ENCODE measurements at places on chromosomes 7 and 10. TPM values are rescaled to one million over a fixed set of nuclear protein-coding genes. Genes with fewer than 3 reads are reported as not detected.

DNA sequence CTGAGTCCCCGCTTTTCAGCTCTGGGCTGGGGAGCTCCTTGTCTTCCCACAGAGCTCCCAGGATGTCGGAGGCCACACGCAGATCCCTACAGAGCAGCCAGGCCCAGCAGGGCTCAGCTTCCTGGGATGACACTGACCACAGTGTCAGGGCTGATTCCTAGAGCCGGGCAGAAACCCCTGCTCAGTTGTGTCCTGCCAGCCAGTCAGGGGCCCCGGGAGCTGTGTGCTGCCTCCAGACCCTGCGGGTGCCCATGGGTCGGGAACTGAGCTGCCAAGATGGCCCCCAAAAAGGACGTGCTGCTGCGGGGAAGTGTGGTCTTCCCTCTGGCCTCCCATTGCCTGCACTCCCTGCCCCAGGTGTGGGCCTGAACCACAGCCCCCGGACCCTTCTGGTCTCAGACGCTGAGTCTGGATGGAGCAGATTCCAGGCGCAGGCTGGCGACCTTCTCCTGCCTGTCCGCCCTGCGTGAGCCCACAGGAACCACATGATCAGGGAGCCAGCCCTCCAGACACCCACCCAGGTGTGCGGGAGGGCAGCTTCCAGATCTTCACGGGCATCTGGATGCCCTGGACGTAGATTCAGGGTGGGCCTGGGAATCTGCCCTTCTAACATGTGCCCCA is 217.4 kb downstream of the MAD1L1 start:
- no peak for DNase-seq

DNA sequence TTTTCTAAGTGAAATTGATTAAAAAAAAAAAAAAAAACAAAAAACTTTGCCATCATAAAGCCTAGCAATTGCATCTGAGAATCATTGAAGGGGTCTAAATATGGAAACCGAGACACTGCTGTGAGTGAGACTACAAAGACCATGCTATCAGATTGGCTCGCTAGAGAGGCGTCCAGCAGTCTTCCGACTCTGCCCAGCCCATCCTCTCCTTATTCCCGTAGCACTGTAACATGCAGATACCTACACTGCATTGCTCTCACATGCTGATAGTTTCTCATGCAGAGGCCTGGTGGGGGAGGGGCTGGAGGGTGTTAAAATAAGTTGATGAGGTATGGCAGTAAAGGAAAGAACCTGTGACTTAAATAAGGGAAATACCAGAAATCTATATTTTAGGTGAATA is 130.7 kb downstream of the NRF1 start:
- DNase-seq = no peak

- no peak for DNase-seq
Measured at GRCh38 chr7:134587750-134588149, 38.8 kb downstream of the AKR1B15 start.

GRCh38 chr10:112767156-112767555 is 182.9 kb upstream of the TCF7L2 start:
- no peak for DNase-seq

DNA sequence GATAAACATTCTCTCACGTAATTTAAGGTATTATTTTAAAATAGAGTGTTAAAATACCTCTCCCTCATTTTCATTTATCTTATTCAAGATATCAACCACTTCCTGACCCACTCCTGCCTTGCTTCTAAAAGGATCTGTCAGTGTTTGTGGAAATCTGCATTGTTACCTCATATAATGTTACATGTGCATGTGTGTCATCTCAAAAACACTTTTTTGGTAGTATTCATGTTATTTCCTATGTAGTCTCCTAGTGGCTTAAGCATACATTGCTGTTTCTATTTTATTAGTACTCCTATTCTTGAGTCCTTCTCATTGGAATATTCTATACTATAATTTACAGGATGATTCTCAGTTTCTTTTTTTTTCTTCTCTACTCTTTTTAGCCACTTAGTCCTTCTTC is 1360.7 kb upstream of the CELF2 start:
- DNase-seq = no peak

DNA sequence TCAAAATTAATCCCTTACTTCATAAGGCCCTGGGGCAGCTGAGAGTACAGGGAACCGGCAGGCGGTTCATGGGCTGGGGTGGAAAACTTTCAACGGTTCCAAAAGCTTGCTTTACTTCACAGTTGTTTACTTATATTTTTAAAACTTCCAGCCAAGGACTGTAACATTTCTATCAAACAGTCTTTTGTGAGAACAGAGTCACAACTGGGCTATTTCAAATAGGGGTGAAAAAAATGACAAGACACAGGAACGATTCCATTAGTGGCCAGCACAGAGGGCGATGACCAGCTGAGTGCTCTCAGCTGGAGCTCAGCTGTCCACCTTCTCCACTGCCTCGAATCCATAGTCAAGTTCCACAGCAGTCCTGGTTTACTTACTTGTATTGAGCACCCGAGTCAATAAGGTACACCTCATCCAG is 48.2 kb downstream of the XPNPEP1 start:
- DNase-seq = no peak

GRCh38 chr7:77903597-77903996 is 105.0 kb downstream of the PHTF2 start:
- DNase-seq = no peak

- no peak for DNase-seq
Measured at GRCh38 chr7:139829025-139829774, at the start of gene TBXAS1. Gene TBXAS1 (plus strand): TSS chr7:139829264. CDS start chr7:139829391, 127 bp downstream.

DNA sequence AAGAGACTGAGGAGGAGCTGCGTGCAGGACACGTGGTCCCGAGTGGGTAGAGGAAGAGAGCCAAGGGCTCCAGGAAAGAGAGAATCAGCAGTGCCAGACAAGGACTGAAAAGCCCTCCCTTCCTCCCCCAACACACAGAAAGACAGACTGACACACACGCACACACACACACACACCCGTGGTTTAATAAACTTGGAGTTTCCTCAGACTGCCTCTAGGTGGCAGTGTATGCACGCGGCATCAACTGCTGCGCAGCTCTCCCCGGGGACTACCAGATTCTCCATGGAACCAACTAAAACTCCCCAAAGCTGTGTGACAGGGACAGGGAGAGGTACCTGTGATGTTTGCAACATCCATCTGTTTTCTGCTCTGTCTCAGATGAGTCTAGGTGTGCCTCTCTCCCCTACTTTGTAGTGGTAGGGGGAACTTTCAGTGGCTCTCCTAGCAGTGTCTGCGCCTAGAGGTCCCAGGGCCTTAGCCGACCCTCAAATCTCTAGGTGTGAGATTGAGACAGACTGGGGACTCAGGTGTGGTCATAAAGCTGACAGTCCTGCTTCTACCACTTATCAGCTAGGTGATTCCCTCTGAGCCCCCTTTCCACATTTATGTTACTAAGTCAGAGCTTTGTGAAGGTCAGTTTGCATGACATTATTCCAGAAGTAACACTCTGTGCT is 9.3 kb upstream of the TSPAN14 start:
- peak; percentile 75 for DNase-seq

DNA sequence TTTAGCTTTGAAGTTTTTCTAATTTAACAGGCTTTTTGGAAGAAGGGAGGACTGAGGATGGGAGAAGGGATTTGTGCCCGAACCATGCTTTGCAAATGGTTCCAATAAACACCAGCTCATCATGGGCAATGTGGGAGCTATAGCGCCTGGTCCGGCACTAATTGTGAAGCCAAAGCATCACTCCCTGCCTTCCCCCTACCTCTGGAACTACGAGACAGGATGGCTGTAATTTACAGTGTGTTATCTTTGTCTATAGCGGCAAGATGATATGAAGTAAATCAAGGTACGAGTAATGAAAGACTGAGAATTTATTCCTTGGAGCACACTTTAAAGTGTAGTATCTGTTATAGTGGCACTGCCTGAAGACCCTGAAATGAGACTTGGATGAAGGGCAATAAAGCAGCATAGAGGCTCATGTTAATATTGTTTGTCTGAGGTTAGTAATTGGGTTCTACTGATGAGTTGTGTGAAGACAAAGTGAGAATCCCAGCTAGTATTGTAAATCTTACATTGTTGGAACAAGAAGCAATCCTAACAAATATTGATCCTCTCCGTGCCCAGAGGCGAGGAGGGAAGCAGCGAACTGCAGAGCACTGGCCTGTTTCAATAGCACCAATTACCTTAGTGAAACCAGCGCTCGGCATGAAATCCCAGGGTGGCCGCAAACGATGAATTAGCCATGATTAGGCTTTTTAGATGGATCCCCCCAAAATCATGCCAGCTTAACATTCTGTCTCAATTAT is 507.1 kb downstream of the LRMDA start:
- no peak for DNase-seq

GRCh38 chr10:50627896-50628295 is 4.1 kb upstream of the SGMS1 start:
- DNase-seq = no peak

- DNase-seq = no peak
Measured at GRCh38 chr10:89428877-89429276, 14.5 kb downstream of the IFIT5 start.

DNA sequence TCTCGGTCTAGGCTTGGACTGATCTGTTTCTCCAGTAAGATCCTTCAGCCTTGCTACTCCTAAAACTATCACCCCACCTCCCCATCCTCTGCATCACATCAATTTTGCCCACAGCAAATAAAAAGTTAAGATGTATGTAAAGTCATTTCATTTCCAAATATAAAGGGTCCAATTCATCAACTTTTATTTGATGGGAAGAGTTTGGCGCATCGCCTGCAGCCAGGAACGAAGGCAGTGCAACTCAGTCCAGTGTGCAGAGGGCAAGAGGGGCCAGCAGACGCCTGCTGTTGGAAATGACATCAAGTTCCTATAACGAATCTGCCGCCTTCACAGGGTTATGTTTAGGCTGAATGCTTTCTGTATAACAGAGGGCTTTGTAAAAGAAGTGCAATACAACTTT is 97.0 kb downstream of the SVIL start:
- no peak for DNase-seq

DNA sequence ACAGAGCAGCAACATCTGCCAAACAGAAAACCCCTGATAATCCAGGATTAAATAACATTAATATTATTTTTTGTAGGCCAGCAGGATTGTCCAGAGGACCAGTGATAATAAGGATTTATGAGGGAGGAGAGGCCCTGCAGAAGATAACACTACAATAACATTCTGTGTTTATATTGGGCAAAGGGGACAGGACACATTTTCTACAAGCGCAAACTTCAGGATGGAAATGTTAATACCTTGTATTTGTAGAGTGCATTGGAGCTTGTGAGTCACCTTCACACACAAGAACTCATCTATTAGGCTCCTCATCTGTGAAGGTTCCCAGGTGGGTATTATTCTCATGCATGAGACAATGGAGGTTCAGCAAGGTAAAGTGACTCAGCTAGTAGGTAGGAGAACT is 51.0 kb downstream of the BAMBI start:
- DNase-seq = no peak

GRCh38 chr10:108039821-108040584 is 875.5 kb upstream of the SORCS1 start:
- no peak for DNase-seq

GRCh38 chr7:130334274-130334673 is 10.3 kb upstream of the CPA5 start:
- no peak for DNase-seq

DNA sequence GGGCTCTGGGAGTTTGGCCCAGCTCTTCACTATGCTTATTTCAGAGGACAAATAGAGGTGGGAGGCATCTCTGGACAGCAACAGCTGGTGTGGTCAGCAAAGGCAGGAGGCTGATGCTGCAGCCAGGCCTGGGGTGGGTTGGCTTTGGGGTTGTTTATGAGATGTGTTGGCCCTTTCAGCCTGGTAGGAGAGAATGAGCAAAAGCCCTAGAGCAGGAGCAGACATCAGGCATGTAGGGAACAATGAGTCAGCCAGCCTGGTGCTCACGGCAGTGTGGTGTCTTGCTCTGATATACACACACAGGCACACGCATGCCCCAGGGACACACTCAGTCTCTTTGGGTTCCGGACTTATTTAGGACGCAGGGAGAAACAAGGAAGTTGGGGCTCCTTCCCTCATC is 157.1 kb downstream of the PRKCQ start:
- no peak for DNase-seq

- DNase-seq = no peak
Measured at GRCh38 chr10:117796130-117796745, 250.5 kb downstream of the RAB11FIP2 start.

DNA sequence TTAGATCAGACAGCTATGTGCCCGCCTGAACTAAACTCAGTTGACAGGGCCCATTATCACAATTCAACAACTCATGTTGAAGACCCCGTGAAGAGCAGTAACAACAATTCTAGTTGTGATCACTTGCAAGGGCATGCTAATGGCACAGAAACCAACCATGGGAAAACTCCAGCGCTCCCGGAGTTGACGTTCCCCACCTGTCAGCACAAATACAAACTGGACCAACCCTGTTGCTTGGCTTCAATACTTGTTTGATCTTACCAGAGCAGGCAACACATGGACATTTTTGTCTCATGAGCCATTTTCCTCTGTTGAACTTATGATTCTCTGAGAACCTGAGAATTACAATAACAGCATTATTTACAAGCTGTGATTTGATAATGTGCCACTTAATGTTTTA is 119.0 kb upstream of the LANCL2 start:
- no peak for DNase-seq

GRCh38 chr7:89988074-89988473 is 166.2 kb upstream of the STEAP1 start:
- no peak for DNase-seq

GRCh38 chr10:24318517-24318916 is 109.6 kb downstream of the KIAA1217 start:
- DNase-seq = no peak

GRCh38 chr10:35271086-35271858 is 65.0 kb upstream of the CCNY start:
- DNase-seq = peak; percentile 29

DNA sequence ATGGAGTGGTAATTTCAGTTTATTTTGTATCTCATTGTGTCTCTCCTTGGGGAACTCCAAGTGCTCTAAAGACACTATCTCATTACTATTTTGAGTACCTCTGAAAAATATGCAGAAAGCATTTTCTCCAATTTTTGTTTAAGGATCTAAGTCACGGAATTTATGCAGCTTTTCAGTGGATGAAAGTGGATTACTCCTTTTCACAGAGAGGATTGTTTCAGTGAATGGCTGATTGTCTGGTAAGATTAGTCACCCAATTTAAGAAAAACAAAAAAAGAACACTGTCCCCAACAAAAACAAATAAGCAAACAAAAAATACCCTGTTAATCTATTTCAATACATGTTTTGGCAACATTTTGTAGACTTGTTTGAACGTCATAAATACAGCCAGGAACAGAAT is 338.3 kb upstream of the TEX47 start:
- DNase-seq = peak; percentile 34

- DNase-seq = peak; percentile 24
Measured at GRCh38 chr7:114629762-114630161, 215.1 kb downstream of the FOXP2 start.

The MTERF1 gene
- total RNA-seq = 36.9 TPM

The JCAD gene
- total RNA-seq = 1.3 TPM

The TBC1D12 gene
- total RNA-seq = 6.6 TPM

The CTAGE15 gene
- 0.19 TPM for total RNA-seq

The GJD4 gene
- not detected for total RNA-seq

The OR13A1 gene
- total RNA-seq = 1.5 TPM

The IDI2 gene
- not detected for total RNA-seq

The EMX2 gene
- 22.7 TPM for total RNA-seq

The CRTAC1 gene
- total RNA-seq = 0.77 TPM

The NAT16 gene
- total RNA-seq = not detected

The CAMK2B gene
- total RNA-seq = 0.31 TPM
